ENCODE measurements at places on chromosomes 13 and 19.
A peak's percentile ranks its signal among the peaks of the same experiment; 100 is the strongest.

DNA sequence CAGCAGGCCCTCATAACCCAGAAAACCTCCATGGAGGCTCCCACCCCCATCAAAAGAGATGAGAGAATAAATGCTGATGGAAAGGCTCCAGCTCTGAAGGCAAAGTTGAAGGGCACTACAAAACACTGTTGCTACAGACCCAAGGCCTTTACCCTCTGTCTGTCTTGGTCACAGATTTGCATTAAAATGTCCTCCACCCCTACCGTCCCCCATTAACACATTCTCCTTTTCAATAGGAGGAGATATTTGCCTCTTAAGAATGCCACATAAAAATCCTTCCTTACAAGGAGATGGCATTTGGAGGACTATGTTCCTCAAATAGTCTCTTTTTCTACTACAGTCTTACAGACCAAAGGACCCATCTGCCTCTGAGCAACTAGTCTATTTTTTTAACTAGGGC lies 361.5 kb downstream of the ENOX1 start:
- DNase-seq = no peak

DNA sequence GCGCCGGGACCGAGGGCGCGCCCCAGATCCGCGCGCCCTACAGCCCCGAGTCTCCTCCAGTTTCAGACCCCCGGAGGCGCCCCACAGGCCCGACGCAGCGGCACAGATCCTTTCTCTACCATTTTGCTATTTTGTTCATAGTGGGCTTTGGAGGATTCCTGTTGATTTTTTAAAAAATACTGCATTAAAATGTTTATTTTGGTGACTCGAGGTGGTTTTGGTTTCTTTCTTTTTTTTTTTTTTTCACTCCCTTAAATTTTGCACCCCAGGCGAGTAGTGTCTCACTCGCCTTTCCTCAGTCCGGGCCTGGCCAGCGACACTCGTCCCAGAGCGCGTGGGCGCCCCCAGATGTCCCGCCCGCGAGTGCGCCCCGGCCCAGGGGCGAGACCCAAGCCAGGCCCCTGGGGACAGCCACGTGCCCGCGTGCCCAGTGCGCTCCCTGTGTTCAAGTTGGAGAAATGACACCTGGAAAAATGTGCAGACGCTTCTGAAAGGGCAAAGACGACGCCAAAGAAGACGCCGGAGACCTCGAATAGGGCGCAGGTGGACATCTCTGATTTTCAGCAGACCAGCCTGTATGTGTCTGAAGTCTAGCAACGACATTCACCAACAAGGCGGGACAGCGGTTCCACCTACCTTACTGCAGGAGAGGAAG lies 471 bp upstream of the INSR start:
- DNase-seq = peak; percentile 41

DNA sequence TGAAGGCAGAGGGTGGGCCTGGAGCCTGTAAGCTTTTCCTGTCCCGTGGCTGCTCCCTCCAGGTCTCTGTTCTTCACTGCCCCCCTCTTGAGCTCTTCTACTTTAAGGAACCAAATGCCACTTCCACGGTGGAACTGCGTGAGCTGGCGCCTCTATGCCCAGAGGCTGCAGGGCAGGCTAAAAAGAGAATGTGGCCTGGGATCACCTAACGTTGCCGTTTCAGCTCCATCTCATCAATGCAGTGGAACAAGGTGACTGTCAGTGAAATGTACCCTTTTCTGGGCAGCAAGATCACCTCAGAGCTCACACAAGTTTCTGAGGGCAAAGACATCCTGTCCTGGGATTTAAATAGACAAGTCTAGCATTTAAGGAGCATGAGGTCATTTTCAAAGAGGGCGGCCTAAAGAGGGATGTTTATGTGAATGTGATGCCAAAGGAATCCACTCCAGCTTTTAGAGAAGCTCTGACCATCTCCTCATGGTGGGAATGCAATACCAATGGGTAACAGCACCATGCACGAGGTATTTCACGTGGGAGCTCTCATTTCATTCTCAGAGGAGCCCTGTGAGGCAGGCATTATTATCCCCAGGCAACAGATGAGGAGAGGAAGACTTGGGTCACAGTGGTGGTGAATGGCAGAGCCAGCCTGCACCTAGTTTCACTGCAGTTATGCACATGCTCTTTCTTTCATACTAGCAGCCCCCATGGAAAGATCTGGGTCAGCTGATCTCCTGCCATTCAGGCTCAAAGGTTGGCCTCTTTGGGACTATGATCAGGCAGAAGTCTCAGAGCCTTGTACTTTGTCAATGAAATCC lies 39.3 kb downstream of the RGCC start:
- DNase-seq = no peak

DNA sequence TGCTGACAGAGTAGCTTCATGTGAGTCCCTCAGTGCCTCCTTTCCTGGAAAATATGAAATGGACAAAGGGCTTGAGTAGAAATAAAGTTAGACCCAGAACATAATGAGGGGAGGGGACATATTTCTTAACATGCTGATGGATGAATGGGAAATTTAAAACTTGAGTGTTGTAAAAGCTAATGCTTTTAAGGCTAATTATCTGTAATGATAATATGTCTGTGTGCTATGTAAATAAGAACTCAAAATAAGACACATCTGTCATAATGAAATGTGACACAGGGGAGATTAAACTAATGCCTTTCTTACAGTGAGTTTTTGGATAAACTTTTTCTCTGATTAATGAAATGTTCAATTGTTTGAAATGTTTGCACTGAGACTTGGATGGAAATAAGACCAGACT lies 65.8 kb upstream of the RFXAP start:
- DNase-seq = no peak

DNA sequence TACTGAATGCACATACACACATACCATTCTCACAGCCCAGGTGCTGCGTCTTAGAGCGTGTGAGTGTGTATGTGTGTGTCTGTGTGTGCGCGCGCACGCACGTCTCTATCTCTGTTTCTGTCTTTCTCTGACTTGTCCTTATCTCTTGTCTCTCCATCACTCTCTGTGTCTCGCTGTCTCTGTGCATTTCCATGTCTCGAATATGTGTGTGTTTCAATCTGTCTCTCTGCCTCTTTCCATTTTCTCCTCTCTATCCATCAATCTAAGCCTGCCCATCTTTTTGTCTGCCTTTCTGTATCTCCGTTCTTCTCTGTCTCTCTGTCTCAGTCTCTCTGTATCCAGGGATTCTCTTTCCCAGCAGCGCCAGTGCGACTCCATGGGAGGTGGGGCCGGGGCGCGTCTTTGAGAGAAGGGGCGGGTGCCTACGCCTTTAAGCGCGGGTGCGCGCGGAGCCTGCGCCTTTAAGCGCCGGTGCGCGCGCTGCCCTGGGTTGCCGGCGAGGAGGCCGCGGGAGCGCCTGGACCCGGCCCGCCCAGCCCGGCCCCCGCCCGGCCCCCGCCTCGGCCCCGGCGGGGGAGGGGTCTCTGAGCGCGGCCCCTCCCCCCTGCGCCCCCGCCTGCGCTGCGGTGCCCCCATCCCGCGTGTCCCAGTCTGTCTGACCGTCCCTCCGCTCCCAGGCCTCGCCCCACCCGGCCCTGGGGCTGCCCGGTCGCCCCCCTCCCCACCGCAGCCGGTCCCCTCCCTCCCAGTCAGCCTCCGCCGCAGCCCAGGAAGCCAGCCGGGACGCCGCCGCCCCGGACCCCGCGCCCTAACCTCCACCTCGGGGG lies at the start of gene LRFN3:
LRFN3 (plus strand) TSS at position 464 of the 827 bp plus-strand sequence. CDS start 3,052 bp downstream, outside the sequence.
- peak; percentile 53 for DNase-seq

GRCh38 chr13:41304551-41304950 lies 6.5 kb upstream of the NAA16 start:
- DNase-seq = no peak

GRCh38 chr13:20116213-20116612 lies 44.6 kb downstream of the GJA3 start:
- no peak for DNase-seq

- no peak for DNase-seq
Observed at GRCh38 chr19:11814700-11815035, 595 bp downstream of the ZNF440 start.

- DNase-seq = no peak
Observed at GRCh38 chr13:20142927-20143480, 17.8 kb downstream of the GJA3 start.

DNA sequence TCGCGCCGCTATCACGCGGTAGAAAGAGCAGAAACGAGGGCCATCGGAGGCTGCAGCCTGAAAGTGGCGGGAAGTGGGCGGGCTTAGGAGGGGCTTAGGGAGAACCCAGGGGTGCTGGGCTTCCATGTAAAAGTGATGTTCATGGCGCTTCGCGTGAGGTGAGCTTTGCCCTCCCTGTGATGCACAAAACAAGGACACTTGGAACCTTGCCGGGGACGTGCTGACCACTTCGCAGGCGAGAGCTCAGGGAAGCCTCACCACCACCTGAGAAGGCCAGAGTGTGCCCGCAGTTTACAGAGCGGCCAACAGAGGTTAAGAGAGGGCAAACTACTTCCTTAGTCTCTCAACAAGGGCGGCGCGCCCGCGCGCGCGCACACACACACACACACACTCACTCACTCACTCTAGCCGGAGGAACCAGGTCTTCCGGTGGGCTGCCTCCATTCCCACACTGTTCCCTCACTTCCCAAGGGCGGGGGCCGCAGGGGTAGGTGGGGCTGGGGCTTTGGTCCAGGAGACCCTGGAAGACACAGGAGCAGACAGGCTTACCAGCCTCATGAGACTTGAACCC lies 651 bp downstream of the GAPDHS start:
- no peak for DNase-seq

- DNase-seq = no peak
Observed at GRCh38 chr13:77898097-77898496, 20.5 kb downstream of the EDNRB start.

DNA sequence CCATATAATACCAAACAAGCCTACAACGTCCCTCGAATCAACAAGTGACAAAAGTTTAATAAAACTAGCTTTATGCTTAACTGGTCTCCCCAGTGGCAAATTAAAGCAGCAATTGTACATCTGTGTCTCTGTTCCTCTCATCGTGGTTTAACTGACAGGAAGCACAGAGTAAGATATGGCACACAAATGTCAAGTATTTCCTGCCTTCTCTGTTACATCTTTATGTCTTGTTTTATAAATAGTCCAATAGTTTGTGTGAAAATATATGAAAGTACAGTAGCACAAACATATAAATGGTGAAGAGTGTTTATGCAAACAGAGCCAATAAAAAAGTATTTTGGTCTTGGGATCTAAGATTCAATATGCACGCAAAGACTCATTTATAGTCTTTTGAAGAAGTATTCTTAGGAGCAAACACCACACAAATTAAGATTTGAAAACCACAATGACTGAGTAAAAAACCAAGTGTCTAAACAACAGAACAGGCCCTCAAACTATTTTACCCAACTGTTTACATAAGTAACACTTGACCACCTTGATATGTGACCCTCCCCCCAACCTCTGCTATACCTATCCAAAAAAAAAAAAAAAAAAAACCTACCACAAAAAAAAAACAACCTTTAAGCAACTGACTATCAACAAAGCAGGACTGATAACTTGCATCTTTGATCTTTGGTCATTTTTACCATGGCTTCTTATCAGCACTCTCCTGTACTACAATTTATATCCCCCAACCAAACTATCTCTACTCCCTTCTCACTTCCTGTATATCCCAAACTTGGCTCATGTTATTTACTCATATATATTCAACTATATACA lies 14.0 kb downstream of the ELF1 start:
- no peak for DNase-seq

DNA sequence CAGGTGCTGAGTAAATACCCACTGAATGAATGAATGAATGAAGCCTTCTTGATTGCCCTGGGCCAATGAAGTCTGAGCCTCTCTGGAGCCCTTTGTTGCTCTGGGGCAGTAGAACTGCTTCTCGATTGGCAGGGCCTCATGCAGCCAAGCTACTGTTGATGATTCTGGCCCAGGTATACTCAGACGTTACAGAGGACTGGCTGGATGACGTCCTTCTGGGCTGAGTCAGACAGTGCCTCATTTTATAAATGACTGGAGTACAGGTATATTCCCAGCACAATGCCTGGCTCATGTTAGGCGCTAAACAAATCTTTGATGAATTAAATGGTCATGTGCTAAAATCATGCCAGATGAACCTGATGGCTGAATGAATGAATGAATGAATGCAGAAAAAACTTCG lies 243.8 kb upstream of the MAB21L1 start:
- DNase-seq = no peak

DNA sequence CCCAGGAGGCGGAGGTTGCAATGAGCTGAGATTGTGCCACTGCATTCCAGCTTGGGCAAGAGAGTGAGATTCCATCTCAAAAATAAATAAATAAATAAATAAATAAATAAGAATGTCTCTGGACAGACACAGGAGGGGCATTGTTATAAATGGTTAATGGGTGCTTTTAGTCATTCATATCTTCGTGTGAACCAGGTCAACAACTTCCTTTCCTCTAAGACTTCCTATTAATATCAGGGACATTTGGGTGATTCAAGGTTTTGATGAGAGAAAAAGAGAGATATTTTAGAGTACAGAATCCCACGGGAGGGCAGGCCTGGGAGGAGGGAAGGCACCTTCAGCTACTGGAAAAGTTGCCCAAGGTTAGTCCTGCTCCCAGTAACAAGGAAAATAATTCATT lies 23.9 kb downstream of the DHRS12 start:
- DNase-seq = no peak

DNA sequence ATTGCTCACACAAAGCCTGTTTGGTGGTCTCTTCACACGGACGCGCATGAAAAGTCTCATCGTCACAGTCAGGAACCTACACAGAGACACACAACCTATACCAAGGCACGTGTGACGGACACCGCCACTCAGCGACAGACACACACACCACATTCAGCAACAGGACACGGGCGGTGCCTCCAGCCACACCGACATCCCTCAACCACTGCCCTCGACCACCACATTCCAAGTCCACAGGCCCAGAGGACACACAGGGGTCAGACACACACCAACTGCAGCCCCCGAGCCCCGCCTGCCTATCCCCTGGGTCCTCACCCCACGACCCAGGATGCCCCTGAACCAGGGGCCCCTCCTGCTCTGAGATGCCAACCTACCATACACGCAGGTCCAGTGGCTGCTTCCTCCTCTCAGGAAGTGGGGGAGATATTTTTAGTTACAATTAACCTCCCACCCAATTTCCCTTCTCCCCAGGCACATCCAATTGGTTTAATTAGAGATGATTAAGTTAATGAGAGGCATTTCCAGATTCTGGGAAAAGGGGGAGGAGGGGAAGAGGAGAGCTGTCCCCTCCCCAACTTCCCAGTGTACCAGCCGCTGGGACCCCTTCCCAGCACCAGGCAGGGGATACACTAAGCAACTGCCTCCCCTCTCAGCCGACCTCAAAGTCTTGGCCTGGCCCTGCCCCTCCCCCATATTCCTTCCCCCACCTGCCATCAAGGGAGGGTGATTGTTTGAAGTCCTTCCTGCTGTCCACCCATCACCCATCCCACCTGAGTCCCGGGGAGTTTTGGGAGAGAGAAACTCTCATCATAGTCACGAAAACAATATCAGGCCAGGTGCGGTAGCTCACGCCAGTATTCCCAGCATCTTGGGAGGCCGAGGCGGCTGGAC lies 20.4 kb downstream of the MEIS3 start:
- DNase-seq = no peak

- no peak for DNase-seq
Observed at GRCh38 chr19:33334271-33334670, 31.9 kb upstream of the CEBPA start.

GRCh38 chr13:113612607-113613006 lies 28.1 kb downstream of the TFDP1 start:
- no peak for DNase-seq

GRCh38 chr19:8611877-8612806 lies 1.6 kb upstream of the ADAMTS10 start:
- DNase-seq = no peak

All from mesothelial cell of epicardium (in vitro differentiated cells).